Aorta (tissue), 5 donors: ENCODE measurements at places on chromosomes 5 and 9. TPM values are rescaled to one million over a fixed set of nuclear protein-coding genes. Genes with fewer than 3 reads are reported as not detected.
A peak's percentile ranks its signal among the peaks of the same experiment; 100 is the strongest.

DNA sequence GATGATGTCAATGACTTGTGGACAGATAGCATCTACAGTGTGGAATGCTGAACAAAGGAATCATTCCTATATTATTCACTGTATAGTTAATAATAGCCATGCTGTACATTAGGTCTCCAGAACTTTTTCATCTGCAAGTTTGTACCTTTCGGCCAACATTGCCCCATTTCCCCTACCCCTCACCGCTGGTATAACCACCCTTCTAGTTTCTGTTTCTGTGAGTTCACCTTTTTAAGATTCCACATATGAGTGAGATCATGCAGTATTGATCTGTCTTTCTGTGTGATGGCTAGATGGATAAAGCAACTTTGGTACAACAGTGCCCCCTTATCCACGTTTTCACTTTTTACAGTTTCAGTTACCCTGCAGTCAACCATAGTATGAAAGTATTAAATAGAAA is 18.8 kb upstream of the ALDH1B1 start:
- H3K27ac ChIP-seq, result no peak overlapping the region
- no peaks in the 10 kb centered on the region for H3K36me3 ChIP-seq
- no peak for DNase-seq
- no peaks in the 10 kb centered on the region for H3K27me3 ChIP-seq
- no peaks in the 10 kb centered on the region for H3K4me1 ChIP-seq
- H3K4me3 ChIP-seq, result no peak overlapping the region

GRCh38 chr5:141491323-141492167 is 2.7 kb downstream of the PCDHGC5 start:
- DNase-seq, result no peak
- no peak overlapping the region for H3K4me3 ChIP-seq
- no peak overlapping the region for H3K27ac ChIP-seq
- no peaks in the 10 kb centered on the region for H3K4me1 ChIP-seq

DNA sequence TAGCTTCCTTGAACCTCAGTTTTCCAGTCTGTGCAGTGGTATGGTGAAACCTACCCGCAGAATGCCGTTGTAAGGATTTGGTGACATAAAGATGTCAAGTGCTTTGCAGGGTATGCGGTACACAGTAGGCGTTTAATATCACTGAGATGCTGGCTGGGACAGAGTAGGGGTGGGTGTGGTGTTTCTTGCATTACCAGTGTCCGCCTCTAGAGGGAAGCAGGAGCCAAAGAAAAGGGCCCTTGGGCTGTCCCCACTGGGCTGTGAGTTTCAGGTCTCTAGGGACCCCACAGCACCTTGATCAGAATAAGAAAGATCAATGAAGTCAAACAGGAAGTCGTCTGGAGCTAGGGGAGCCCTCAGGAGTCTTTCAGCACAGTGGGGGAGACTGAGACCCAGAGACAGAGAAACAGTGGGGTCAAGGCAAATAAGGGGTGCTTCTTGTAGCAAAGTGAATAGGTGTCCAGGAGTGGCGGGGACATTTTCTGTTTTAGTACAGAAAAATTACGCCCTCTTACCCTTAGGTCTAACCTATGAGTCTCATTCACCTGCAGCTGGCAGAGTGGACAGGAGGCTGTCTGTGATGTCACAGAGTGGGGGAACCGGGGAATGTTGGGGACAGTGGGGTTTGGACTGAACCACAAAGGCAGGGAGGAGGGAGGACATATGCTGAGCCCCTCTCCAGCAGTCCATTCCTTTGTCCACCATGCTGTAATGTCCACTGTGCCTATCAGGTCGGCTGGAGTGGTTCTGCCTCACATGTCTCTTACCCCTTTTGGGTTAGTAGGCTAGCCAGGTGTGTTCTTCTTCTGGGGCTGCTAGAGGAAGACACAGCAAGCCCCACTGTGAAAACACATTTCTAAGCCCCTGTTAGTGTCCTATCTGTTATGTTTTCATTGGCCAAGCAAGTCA is 4.7 kb upstream of the TEX53 start:
- H3K4me3 ChIP-seq, result no peak overlapping the region
- H3K4me1 ChIP-seq, result no peaks in the 10 kb centered on the region
- no peaks in the 10 kb centered on the region for H3K27me3 ChIP-seq
- H3K36me3 ChIP-seq, result no peaks in the 10 kb centered on the region

DNA sequence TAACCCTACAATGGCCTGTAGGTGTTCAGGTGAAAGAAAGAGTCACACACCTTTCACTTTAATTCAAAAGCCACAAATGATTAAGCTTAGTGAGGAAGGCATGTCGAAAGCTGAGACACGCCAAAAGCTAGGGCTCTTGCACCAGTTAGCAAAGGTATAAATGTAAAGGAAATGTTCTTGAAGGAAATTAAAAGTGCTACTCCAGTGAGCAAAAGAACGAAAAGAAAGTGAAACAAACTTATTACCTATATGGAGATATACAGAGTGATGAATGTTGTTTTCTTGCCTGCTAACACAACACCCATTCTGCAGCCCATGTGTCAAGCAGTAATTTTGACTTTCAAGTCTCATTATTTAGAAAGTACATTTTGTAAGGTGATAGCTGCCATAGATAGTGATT is 254.2 kb upstream of the SLC24A2 start:
- H3K27me3 ChIP-seq, result no peaks in the 10 kb centered on the region
- no peak for DNase-seq
- H3K36me3 ChIP-seq, result no peaks in the 10 kb centered on the region
- no peak overlapping the region for H3K4me3 ChIP-seq

- peaks cover 5% of the 10 kb centered on the region for H3K4me1 ChIP-seq
- H3K27ac ChIP-seq, result no peak overlapping the region
- no peaks in the 10 kb centered on the region for H3K27me3 ChIP-seq
- no peak for DNase-seq
- no peak overlapping the region for H3K4me3 ChIP-seq
- no peaks in the 10 kb centered on the region for H3K36me3 ChIP-seq
These were observed 73.2 kb downstream of the SIL1 start for GRCh38 chr5:139124774-139125520.

GRCh38 chr5:37601163-37601562 is 222.0 kb downstream of the WDR70 start:
- H3K4me1 ChIP-seq, result no peaks in the 10 kb centered on the region
- H3K27me3 ChIP-seq, result no peaks in the 10 kb centered on the region
- no peak for DNase-seq
- H3K27ac ChIP-seq, result no peak overlapping the region
- no peaks in the 10 kb centered on the region for H3K36me3 ChIP-seq
- H3K4me3 ChIP-seq, result no peak overlapping the region

The KCTD16 gene
- total RNA-seq, result 2.7 TPM

The PKD2L2 gene
- total RNA-seq, result not detected

The TSLP gene
- 1.5 TPM for total RNA-seq

The RNF180 gene
- total RNA-seq, result 29.2 TPM

DNA sequence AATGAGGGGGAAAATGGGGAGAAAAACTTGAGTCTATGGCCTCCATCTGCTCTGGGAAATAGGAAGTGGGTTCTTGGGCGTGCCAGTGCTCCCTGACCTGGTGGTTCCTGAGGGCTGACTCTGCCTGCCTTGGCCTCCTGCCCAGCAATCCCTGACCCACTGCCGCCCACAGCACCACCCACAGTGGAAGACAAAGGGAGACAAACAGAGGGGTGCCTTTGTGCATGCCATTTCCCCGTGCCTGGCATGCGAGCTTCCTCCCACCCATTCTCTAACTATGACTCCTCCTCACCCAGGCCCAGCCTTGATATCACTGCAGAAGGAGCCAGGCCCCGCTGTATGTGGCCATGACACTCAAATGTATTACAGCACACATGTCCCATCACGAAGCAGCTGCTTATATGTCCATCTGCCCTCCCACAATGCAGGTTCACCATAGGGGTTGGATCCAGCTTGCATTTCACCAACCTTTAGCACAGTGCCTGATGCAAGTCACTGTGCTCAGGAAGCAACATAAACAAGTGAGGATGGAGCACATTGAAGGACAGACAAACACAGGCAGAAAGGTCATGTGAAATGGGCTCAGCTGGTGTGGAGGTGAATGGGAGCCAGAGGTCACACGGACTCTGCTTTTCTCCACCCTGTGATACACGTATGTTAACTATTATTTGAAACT is 84.4 kb downstream of the ADRB2 start:
- H3K27me3 ChIP-seq, result no peaks in the 10 kb centered on the region
- H3K4me1 ChIP-seq, result peaks cover under 1% of the 10 kb centered on the region
- no peak for DNase-seq
- H3K27ac ChIP-seq, result no peak overlapping the region
- H3K4me3 ChIP-seq, result no peak overlapping the region
- H3K36me3 ChIP-seq, result no peaks in the 10 kb centered on the region

DNA sequence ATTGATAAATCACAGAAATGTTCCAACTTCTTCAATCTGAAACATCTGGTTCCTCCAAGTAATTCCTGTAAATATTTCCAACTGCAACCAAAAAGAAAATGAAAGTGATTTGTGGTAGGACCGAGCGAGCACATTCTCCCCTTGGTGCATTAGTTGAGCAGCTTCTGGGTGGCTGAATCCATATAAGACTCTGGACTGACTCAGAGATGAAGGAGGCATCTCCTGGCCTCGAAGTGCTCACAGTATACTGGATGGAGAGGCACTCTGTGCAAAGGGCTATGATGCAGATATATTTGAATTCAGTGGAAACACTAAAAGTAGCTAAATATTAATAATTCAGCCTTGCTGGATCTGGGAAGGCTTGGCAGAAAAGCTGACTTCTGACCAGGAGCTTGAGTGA is 265.0 kb downstream of the MARCHF11 start:
- H3K36me3 ChIP-seq, result no peaks in the 10 kb centered on the region
- DNase-seq, result no peak
- no peaks in the 10 kb centered on the region for H3K27me3 ChIP-seq
- no peak overlapping the region for H3K4me3 ChIP-seq
- no peak overlapping the region for H3K27ac ChIP-seq

DNA sequence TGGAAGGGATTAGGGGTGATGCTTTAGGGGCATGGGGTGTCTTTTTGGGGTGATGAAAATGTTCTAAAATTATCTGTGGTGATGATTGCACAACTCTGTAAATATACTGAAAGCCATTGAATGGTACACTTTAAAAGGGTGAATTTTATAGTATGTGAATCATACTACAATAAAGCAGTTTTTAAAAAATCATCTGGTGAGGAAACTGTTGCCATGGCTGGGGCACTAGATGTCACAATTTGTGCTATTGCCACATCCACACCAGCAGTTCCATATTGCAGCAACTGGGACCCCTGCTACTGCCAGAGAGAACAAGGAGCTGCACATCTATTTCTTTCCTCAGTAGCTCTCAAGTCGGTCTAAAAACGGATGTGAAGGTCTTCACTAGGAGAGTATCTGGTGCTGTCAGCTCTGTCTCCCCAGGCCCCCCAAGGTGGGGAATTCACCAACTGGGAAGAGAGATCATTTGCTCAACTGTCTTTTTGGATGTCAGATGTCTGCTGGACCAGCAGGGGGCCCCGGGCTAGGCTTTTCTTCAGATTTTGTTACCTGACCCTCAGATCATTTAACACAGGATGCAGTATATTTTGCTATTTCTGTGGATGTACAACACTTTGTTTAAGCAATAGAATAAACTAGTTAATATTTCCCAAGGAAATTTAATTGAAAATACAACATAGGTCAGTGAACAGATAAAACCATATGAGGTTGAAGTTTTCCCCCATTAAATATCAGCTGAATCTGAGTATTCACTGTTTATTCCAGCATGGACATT is 13.2 kb downstream of the CMYA5 start:
- no peak overlapping the region for H3K4me3 ChIP-seq
- H3K4me1 ChIP-seq, result no peaks in the 10 kb centered on the region
- H3K36me3 ChIP-seq, result no peaks in the 10 kb centered on the region
- no peaks in the 10 kb centered on the region for H3K27me3 ChIP-seq
- H3K27ac ChIP-seq, result no peak overlapping the region

DNA sequence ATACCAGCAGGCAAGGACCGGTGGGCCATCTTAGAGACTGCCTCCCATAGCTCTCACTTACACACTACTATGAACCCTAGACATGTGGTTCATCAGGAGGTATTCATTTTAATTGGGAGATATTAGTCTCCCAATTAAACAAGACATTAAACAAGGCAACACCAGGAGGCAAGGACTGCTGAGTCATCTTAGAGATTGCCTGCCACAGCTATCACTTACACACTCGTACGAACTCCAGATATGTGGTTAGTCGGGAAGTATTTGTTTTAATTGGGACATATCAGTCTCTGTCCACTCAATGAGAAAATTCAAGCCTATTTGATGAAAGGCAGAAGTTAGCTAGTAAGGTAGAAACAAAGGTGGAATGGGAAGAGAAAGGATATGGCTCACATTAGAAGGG is 343.9 kb downstream of the NFIB start:
- H3K27ac ChIP-seq, result no peak overlapping the region
- H3K27me3 ChIP-seq, result no peaks in the 10 kb centered on the region
- H3K4me3 ChIP-seq, result no peak overlapping the region
- no peaks in the 10 kb centered on the region for H3K4me1 ChIP-seq
- no peaks in the 10 kb centered on the region for H3K36me3 ChIP-seq

The GHR gene
- total RNA-seq, result 17.1 TPM

DNA sequence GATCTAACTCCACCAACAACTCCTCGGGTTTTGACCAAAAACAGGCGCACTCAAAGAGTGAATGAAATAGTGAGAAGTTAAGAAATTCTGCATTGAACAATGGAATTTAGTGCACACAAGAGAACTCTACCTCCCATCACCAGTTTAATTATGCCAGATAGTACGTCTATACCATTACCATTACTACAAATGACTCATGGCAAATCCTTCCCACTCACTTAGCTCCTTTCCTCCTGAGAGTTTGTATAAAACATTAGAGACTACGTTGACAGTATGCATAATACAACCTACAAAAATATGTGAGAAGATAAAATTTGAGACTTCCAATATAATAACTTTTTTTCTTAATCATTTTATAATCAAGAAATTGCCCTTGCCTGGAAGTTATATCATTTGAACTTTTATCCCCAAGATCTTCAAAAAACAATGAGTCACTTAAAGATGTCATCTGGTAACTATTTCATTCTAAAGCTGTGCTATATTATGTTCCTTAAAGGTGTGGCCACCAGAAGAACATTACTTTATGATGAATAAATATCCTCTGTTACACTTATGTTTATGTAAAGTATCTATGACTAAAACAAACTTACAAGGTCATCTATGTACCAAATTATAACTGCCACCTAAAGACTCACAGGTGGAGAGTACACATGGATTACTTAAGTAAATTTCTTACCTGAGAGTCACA is 297.9 kb upstream of the PTGER4 start:
- no peak overlapping the region for H3K4me3 ChIP-seq
- H3K4me1 ChIP-seq, result peaks cover 2% of the 10 kb centered on the region
- no peaks in the 10 kb centered on the region for H3K36me3 ChIP-seq
- DNase-seq, result no peak
- no peaks in the 10 kb centered on the region for H3K27me3 ChIP-seq
- H3K27ac ChIP-seq, result no peak overlapping the region

- DNase-seq, result peak; percentile 57
- H3K4me3 ChIP-seq, result no peak overlapping the region
- no peak overlapping the region for H3K27ac ChIP-seq
- no peaks in the 10 kb centered on the region for H3K4me1 ChIP-seq
- no peaks in the 10 kb centered on the region for H3K27me3 ChIP-seq
These were observed 1.1 kb upstream of the SV2C start for GRCh38 chr5:76081811-76082771.

GRCh38 chr9:131226226-131226625 is 50.1 kb downstream of the FAM78A start:
- no peaks in the 10 kb centered on the region for H3K27me3 ChIP-seq
- H3K27ac ChIP-seq, result no peak overlapping the region
- H3K4me1 ChIP-seq, result no peaks in the 10 kb centered on the region
- peaks cover 3% of the 10 kb centered on the region for H3K36me3 ChIP-seq
- DNase-seq, result no peak
